ENCODE measurements at places on chromosomes 6 and 20.

DNA sequence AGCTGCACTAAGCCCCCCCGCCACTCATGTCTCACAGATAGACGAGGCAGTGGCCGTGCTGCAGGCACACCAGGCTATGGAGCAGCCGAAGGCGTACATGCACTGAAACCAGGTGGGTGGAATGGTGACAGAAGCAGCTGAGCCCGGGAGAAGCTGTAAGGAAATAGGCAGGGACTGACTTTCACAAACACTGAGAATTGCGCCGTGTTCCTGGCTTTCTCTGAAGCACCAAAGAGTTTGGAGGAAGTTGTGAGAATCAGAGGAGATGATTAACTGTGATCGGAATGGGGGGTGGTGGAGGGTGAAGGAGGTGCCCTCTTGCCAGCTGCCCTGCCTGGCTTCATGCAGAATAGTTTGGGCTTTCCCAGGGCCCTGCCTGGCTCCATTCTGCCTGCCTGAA is 21.6 kb downstream of the TOMM34 start:
- no peak for DNase-seq

- DNase-seq, result peak; percentile 41
These were observed 250.4 kb downstream of the FOXA2 start for GRCh38 chr20:22333885-22334545.

DNA sequence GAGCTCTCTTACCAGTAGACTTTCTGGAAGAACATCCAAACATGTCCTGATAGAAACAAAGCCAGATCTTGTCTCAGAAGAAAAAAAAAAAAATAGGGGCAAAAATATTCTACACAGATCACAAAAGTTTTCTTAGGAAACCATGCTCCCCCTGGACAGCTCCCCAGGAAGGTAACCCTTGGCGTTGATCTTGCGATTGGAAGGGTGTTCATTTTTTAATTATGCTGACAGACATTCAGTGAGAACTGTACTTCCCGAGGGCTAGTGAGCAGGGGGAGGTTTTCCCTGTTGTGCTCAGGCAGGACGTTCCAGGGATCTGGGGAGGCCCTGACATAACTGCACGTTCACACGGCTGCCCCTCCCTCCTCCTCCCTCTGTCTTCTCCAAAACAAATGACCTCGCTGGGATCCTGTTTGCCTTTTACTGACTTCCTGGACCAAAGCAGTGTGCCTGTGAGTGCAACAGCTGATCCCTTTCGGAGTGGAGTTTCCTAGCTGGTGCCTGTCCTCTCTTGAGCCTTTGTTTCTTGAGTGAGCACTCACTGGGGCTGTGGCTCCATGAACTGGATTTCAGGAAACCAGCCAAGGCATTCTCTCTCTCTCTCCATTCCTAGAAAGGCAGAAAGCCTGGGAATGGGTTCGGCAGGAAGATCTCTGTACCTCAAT is 46.7 kb downstream of the MARCKS start:
- no peak for DNase-seq

DNA sequence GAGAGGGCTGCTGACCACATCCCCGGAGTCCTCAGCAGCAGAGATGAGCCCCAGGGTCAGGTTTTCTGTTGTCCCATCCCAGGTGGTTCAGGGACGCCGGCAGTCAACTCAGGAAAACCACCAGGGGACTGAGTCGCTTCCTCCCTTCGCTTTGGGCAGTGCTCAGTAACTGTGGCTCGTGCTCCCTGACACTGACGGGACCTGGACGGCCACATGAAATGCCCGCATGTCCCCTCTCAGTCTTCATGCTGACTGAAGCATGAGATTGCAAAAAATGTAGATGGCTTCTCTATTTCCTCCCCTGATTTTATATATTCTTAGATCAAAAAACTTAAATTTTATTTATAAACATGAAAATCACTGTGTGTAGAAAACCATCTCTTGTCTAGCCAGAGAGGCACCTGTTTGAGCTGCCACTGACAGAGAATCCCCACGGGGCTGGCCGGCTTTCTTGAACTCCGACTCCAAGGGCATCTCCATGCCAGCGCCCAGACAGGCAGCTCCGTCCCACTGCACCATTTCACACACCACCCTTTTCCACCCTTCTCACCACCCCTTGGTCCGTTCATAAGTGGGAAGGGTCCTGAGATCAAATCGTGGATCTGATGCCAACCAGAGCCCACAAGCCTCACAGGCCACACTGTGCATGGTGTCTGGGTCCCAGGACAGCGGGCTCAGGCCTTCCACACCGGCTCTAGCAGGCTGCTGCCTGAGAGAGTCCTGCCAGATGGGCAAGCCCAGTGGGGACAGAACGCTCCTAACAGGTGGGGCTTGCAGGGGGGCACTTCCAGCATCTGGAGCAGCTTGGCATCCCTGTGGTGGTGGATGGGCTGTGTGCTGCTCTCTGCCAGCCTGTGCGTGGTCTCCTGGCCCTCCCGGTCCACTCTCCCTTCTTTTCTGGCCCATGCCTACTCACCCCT is 98.2 kb downstream of the SMOC2 start:
- DNase-seq, result no peak

GRCh38 chr20:23344336-23344735 is 6.3 kb upstream of the NXT1 start:
- DNase-seq, result no peak

GRCh38 chr20:23335521-23335920 is 15.1 kb upstream of the NXT1 start:
- no peak for DNase-seq

DNA sequence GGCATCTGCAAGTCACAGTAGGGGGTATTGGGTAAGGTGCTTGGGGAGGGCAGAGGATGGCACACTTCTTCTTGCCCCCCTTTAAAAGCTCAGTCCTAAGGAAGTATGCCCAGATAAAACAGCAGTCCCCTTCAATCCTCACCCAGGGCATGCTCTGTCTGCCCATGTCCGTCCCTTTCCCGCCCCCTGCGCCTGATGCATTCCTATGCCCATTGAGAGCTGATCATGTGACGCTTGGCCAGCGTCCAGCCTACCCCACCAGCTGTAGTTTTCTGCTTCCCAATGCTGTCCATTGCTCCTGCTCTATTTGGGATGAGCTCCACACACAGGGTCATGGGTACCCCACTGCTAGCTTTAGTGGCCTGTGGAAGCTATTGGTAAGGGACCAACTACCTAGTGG is 8.3 kb downstream of the SIGLEC1 start:
- DNase-seq, result no peak

- no peak for DNase-seq
These were observed 102.7 kb downstream of the ANKRD60 start for GRCh38 chr20:58125726-58126125.

DNA sequence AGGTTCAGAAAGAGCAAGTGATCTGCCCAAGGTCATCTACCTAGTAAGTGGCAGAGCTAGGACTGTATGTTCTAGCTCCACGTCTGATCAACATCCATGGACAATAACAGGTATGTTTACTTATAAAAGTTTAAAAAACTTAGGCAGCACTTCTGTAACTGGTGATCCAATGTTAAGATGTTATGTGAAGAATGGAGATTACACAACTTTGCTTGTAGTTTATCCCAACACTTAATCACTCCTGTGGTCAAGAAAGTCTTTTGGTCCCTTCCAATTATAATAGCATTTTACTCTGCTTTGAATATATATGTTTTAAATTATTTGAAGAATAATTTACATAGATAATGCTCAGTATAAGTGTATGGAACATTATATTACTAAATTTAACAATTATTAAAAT is 4.8 kb downstream of the FBXO30 start:
- DNase-seq, result peak; percentile 16

GRCh38 chr6:148935705-148936435 is 189.0 kb downstream of the UST start:
- DNase-seq, result no peak

DNA sequence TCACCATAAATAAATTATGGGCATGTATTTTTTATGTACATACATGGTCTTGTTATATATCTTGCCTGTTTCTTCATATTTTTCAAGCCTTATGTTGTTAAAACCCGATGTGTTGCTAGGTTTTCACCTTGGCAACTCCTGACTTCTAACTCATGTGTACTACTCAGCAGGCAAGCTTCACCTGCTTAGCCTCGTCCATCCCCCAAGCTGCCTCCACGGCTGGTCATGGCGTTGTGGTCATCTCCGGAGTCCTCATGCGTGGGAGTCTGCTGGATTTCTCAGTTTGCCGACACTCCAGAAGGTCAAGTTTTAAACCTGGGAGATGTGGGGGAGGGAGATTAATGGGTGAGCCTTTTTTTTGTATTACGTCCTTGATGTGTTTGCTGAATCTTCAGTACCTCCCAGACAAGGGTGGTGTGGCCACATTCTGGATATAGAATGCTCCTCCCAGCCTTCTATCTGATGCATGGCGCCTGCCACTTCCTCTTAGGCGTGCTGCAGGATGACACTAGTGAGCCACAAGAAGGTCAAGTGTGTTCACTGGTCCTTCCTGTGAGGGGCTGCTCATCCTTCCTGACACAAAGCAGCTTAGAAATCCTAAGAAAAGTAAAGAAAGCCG is 26.6 kb upstream of the EDN3 start:
- no peak for DNase-seq

DNA sequence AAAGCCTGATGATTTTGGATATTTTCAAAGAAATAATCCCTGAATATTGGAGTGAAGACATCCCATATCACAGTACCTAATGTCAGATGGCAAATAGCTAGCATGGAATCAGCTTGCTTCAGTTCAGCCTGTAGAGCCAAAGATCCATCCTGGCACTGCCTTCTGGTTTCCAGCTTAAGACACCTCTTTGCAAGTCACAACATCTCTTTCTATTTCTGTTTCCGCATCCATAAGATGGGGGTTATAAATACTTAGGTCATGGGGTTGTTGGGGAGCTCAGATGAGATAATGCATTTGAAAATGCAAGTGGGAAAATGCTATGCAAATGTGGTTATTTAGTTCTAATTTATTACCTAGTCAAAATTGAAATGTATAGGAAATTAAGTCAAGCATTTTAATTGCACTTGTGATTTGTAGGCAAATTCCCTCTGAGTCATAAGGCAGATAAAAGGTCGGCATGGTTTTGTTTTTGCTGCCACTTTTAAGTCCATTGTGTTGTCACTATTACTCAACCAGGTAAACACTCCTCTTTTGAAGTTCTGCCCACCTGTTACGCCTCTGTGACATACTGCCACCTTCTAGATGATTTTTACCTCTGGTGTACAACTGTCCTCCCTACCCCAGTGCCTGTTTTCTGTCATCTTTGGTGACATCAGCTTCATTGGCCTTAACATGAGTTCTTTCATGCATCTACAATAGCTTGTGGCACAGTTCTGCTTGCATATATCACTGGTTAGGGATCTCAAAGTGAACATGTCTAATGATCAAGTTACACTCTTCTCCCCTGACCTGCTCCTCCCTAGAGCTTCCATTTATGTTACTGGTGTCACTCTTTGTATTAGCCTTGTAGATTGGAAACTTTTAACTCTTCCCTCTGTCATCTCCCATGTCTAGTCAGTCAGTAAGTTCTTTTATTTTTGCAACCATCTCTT is 96.6 kb downstream of the CDKAL1 start:
- DNase-seq, result no peak

- no peak for DNase-seq
These were observed 194.1 kb downstream of the RIMS1 start for GRCh38 chr6:72080260-72080941.

DNA sequence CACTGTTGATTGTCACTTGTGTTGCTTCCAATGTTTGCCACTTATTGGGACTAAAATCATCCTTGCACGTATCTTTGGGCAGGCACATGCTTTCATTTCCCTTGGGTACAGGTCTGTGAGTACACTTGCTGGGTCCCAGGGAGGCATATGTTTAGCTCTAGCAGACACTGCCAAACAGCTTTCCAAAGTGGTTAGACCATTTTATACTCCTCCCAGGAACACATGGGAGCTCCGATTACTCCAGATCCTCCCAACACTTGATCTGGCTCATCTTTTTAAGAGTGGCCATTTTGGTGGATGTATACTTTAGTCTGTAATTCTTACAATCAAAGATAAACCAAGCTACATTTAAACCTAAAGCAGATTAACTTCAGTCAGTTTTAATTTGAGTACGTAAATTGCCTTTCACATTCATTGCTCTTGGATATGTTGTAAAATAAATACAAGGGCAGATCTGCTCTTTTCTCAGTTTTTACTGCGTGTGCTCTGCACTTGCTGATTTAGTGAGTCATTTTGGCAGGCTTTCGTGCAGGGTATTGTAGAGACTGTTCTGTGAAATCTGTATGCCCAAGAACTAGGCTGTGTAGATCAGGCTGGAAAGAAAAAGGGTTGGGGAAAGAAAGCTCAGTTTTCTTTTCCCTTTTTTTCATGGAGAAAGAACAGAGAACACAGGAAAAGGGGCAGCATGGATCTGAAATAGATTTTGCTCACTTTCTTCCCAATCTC is 19.5 kb downstream of the SLC22A1 start:
- DNase-seq, result no peak

- no peak for DNase-seq
These were observed 120.8 kb downstream of the CEBPB start for GRCh38 chr20:50311308-50312001.

GRCh38 chr6:5979650-5980420 is 26.9 kb downstream of the NRN1 start:
- DNase-seq, result peak; percentile 49

DNA sequence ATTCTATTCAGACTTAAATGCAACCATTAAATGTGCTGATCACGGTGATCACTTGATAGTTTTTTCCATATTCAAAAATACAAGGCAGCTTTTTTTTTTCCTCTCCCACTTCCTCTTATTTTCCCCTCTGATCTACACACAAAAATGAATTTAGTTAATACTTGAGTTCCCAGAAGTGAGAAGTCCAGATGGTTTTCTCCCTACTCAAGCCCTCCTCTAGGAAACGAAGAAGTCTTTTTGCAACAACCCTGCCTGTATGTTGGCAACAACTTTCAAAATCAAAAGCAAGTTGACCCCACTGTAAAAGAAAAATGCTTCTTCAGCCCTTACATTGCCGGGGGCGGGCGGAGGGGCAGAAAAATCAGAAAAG is 24.3 kb downstream of the ARHGAP18 start:
- peak; percentile 60 for DNase-seq

DNA sequence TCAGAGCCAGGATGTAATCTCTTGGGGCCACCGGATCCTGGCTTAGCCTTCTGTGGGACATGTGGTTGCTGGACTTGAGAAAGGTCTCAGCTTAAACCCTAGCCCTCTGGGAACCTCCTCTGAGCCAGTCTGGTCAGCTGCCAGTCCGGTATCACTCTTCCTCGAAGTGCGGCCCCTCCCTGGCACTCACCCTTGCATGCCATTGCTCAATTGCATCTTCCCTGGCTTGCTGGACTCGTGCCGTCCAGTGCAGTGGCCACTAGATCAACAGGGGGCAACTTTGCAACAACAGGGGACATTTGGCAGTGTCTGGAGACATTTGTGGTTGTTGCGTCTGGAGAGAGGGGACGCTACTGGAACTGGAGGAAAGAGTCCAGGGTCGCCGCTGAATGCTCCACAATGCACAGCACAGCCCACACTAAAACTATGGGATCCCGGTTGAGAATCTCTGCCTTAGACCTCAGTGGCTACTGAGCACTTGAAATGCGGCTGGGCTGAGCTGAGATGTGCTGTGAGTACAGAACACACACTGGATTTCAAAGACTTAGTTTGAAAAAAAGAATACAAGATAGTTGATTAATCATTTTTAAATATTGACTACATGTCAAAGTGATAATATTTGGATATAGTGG is 152.1 kb downstream of the TFAP2C start:
- no peak for DNase-seq

DNA sequence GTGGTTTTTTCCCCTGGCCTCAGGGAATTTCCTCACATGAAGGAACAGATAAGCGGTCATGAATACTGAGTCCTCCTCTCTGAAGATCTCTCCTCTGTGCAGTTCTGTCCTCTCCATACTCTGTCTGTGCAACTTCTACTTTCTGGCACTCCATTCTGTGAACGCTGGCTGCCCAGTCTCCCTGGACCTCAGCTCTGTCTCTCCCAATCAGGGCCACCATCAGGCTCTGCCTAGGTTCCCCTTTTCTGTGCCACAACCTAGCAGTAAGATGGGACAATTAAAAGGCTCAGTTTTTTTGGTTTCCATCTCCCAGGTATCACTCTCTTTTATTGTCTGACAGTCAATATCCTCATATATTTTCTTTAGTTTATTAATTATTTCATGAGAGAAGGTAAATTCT is 4.8 kb upstream of the ADGB start:
- peak; percentile 67 for DNase-seq

Data from AML-193 (cell line).